ENCODE measurements at places on chromosomes 7 and 10.

GRCh38 chr7:41996381-41997035, 240.5 kb downstream of the GLI3 start:
- no peak for DNase-seq

GRCh38 chr7:68547799-68548198, 1050.5 kb upstream of the AUTS2 start:
- DNase-seq, result no peak

DNA sequence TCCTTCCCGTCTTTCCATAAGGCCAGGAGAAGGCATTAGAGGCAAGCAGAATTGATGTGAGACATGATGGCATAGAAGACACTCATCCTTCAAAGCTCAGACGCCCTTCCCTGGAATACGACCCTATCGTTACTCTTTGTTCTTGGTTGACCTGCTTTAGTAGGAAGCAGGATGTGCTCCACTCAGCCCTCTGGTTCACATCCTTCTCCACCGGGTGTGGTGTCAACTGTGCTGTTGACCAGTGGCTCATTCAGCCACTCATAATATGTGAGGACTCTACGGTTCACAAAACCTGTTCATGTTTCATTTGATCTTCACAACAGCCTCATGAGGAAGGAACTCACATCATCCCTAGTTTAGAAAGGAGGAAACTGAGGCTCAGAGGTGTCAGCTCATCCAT, 47.1 kb downstream of the ADRA2A start:
- DNase-seq, result no peak

DNA sequence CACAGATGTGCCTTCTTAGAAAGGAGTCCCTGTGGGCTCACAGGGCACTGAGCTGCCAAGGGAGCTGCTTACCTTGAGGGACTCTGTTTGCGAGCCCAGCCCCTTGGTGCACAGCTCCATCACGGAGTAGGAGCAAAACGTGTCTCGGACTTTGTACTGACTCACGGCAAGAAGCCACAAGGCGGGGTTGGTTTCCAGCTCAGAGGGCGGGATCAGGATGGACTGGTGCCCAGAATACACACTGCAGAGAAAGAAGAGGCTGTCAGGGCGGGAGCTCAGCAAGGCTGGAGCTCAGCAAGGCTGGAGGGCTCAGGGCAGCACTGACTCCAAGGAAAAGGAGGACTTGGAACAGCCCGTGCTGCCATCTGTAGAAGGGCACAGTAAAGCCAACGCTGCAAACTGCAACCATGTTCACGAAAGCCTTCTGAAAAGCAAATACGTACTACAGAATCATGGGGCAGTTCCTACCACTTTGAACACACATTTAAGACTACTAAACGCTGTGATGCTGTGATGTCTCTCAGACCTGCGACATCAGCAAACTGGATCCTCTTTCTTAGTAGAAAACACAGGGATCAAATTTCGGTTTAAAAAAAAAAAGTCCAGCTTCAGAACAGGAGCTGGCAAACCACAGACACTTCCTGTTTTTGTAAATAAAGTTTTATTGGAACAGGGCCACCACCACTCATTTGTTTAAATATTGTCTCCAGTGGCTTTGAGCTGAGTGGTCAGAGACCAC, 194.3 kb downstream of the ZMYND11 start:
- no peak for DNase-seq

DNA sequence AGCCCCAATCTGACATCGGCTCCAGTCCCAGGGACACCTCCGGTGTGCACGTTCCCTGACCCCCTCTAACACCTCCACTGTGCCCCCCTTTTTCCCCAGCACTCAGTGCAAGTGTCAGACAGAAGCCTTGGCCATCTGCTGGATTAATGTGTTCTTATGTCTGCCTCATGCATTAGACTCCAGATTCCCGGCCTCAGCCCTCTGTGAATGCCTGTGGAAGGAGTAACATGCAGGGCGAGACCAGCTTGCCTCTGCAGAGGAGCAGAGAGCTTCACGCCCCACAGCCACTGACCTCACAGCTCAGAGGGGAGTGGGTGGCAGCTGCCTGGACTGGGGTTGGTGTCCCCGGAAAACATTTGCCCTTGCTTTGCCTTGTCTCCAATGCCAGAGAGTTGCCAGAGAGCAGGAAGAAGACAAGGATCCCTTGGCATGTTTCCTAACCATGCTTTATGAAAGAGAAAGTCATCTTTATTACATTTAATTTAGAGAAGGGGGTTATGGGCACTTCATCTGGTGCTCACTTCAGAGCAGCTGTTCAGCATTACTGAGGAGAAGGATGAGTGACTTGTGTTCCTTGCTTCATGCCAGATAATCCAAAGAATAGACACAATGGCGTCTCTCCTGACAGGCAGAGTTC, 91.6 kb upstream of the CXCL12 start:
- DNase-seq, result no peak

DNA sequence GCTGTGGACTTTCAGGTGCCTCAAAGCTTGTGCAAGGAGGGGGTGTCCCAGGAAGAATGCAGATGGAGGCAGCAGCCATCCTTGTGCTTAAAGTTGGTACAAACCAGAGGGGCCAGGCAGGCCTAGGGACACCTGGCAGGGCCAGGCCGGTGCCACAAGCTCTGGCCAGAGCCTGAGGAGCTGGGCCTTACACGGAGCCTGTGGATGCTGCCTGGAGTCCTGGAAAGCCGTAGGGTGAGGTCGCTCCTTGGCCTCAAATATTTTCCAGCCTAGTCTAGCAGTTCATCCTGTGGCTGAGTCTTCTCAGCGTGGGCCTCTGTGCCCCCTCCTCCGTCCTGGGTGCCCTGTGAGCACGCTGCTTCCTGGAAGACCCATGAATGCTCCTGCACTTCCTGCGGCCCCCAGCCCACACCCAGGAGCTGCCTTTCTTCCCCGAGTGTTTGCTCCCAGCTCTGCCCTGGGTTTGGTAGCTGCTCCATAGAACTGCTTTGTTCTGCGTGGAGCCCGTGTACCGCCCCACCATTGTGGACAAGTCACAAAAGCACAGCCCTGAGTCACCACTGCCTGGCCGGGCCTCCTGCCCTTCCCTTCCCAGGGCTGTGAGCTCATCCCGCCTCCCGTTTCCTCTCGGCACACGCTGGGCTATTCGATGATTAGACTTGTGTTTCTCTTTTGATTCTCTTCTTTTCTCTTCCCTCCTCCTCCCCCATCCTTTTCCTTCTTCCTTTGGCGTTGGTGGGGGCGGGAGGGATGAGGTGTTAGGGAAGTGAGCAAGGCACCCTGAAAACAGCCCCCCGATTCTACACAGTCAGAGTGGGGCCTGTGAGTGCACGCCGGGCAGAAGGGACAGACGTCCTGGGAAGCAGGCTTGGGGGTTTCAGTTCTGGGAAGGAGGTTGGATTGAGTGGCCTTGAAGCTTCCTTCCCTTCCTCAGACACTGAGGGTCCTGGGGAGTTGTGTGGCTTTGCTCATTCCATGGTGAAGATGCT, 73.2 kb upstream of the SHH start:
- no peak for DNase-seq

GRCh38 chr10:61784354-61785133, 117.0 kb upstream of the ARID5B start:
- peak; percentile 17 for DNase-seq

- no peak for DNase-seq
Measured at GRCh38 chr7:8278183-8278582, 16.2 kb upstream of the ICA1 start.

DNA sequence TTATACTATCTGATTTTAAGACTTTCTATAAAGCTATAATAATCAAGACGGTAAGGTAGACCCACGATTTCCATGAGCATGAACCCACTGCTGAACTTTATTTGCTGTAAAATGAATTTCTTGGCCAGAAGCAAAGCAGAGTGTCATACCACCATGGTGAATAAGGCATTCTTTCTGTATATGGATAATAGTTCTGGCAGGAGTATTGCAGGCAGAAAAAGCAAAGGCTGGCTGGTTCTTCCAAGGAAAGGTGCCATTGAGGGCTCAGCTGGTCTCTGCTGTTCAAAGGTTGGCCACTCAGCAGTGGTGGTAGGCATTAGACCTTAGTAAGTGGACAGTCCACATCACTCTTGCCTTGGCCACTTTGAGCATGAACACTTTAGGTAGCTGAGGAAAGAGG, 104.1 kb upstream of the KCNMA1 start:
- DNase-seq, result no peak

DNA sequence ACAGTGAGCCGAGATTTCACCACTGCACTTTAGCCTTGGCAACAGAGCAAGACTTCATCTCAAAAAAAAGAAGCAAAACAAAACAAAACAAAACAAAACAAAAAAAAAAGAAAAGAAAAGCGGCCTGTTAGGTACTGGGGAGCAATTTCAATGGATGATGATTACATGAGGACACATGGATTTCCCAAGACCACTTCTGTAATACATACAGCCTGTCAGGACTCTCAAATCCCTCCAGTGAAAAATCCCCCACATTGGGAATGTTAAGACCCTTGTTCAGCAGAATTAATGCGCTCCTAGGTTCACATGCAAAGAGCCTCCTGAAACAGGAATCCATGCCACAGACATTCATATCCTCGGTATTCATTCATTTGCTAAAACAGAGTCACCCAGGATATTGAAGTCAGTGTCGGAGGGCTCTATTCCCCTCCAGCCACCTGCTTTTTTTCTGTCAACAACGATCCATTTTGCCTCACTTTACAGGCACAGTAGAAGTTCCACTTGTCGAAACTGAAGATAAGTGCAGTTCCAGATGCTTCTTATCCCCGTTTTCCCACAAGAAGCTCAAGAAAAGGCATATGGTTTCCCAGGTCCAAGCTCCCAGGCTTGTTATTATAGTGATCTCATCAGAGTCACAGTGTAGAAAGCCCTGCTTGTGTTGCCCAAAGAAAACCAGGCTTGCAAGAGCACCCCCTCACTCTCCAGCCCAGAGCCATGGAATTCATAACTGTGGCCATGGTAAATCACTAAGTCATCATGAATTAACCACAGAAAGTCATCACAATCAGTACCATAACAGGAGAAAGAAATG, 20.2 kb downstream of the SLC16A12 start:
- no peak for DNase-seq

DNA sequence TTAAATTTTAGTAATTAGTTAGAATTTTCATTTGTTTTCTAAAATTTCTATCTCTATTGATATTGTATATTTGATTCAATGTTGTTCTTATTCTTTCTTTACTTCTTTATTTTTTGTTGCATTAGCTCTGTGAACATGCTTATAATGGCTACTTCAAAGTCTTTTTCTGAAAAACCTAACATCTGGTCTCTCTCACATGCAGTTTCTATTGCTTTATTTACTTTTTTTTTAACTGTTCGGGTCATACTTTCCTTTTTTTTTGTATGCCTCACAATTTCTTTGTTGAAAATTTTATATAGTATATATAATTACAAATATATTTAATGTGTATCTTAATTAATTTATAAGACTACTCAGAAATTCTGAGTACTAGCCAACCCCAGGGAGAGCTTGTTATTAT, 52.1 kb upstream of the PLXDC2 start:
- no peak for DNase-seq
